ENCODE measurements at places on chromosomes 6 and 20.
A peak's percentile ranks its signal among the peaks of the same experiment; 100 is the strongest.

DNA sequence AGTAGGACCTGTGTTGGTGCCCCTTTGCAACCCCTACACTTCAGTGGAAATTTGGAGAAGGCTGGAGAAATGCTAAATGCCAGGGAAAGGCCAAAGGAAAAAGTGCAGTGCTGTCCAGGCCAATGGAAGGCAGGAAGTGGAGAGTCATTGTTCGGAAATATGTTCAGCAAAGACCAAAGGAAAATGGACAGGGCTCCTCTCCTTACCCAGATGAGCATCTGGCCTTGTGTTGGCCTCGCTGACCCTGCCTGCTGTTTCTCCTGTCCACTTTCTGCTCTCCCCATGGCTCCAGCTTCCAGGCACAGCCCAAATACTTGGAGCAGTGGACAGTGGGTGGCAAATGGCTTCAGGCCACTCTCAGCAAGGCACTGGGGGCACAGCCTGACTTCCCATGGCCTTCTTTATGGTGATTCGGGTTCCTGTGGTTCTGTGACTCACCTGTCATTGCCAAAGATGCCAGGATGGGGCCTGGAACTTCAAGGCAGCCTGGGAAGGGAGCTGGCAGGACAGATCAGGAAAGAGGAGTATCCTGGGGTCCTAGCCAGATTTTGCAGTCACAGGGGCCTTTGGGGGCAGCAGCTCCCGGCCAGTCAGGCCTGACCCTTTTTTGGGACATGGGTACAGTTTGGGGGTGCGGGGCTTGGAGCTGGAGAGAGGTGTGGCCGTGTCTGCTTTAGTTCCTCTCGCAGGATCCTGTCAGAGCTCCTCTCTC, 190.9 kb upstream of the SLC24A3 start:
- DNase-seq, result no peak

DNA sequence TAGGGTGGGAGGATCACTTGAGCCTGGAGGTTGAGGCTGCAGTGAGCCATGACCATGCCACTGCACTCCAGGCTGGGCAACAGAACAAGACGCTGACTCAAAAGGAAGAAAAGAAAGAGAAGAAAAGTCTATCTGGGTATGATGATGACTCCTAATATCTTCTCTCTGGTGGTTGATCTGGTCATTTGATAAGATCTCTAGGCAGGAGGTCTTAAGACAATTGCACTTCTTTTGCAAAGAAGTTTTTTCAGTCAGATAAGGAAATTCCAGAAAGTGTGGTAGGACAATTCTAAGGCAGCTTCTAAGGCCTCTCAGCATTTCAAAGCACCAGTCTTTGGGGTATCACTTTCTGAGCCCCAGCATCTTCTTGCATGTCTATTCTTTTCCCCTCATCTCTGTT, 7.7 kb upstream of the AIF1 start:
- DNase-seq, result no peak

GRCh38 chr6:136439514-136440190, 110.6 kb downstream of the MAP7 start:
- no peak for DNase-seq

DNA sequence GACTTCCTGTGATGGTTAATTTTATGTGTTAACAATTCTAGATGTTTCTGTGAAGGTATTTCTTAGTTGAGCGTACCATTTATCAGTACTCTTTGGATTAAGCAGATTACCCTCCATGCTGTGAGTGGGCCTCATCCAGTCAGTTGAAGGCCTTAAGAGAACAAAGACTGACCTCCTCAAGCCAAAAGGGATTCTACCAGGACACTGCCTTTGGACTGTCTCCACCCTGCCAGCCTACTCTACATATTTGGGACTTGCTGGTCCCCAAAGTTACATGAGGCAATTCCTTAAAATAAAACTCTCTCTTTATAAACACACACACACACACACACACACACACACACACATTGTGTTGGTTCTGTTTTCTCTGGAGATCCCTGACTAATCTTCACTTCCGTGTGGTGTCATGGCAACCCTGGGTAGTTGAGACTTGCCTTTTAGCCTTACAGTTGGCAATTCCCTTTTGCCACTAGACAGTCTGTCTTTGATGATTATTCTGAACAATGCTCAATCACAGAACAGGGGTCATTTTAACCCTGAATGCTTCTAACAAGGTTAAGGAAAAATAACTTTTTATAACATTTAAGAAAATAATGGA, 32.2 kb downstream of the MRAP2 start:
- no peak for DNase-seq

DNA sequence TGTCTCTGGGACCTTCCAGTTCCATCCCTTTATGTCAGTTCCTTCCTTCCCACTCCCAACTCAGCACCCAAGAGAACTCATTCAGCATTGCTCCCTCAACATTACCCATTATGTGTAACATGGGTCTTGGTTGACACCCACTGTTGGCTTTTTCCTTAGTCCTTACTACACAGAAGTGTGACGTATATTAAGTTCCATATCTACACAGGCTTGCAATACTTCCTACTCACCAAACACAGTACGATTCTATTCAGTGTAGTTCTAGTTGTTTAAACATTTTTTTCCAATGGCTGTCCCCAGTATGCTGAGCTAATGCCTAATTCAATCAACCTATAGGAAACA, 37.7 kb downstream of the ARHGAP18 start:
- no peak for DNase-seq

GRCh38 chr6:135183532-135184440, 2.7 kb downstream of the MYB start:
- DNase-seq, result no peak

DNA sequence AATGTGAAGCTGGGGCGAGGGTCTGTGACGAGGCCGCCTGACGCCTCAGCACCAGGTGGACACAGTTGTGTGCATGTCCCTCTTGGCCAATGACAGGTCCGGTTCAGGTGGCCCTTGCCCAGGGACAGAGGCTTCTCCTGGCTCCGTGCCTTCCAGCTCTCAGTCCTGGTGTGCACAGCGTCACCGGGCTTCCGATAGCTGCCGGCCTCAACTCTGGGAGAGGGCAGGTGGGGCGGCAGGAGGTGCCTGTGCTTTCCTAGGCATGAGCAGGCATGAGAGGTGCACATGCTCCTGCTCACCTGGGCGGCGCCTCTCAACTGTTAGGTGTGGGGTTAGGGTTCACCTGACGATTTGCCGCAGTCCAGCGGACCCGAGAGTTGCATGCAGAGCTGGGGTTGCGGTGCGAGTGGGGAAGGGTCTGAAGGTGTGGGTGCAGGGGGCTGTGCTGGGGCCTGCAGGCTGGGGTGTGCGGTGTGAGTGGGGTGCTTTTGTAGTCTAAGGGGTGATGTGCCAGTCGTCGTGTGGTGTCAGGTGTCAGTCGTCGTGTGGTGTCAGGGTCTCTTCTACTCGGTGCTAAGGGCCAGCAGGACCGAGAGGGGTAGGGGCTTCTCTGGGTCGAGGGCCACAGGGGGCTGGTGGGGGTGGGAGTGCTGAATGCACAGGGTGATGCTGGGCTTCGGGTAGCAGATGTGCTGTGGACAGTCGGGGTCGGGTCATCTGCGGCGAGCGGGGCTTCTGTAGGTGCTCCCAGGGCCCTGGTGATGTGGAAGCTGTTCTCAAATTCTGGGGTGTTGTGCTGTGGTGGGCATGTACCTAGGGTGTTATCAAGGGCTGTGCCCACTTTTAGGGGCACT, 3.8 kb upstream of the SOX18 start:
- no peak for DNase-seq

GRCh38 chr20:47572105-47572729, 70.5 kb downstream of the NCOA3 start:
- DNase-seq, result no peak

- DNase-seq, result no peak
These were observed 16.8 kb downstream of the TRIM15 start for GRCh38 chr6:30180145-30180544.

- no peak for DNase-seq
These were observed 148.2 kb upstream of the PMEPA1 start for GRCh38 chr20:57857969-57858368.

DNA sequence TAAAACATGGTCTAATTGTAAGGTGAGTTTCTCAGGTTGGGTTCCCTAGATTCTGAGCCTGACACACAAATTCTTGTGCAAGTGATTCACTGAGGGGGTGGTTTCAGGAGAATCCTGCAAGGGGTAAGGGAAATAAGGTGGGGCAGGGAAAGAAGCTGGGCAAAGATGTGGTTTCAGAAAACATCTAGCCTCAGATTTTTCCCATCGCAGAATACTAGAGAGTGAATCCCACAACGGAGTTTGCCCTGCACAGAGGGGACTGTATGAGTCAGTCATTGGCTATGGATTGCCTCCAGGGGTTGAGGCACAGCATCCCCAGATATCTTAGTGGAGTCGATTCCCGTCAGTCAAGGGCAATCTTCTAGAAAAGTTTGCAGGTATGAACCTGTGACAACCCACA, 65.2 kb downstream of the PRL start:
- DNase-seq, result no peak

- peak; percentile 17 for DNase-seq
These were observed 92.7 kb upstream of the GLP1R start for GRCh38 chr6:38955861-38956260.

GRCh38 chr20:63047267-63047666, 40.5 kb upstream of the BHLHE23 start:
- no peak for DNase-seq

DNA sequence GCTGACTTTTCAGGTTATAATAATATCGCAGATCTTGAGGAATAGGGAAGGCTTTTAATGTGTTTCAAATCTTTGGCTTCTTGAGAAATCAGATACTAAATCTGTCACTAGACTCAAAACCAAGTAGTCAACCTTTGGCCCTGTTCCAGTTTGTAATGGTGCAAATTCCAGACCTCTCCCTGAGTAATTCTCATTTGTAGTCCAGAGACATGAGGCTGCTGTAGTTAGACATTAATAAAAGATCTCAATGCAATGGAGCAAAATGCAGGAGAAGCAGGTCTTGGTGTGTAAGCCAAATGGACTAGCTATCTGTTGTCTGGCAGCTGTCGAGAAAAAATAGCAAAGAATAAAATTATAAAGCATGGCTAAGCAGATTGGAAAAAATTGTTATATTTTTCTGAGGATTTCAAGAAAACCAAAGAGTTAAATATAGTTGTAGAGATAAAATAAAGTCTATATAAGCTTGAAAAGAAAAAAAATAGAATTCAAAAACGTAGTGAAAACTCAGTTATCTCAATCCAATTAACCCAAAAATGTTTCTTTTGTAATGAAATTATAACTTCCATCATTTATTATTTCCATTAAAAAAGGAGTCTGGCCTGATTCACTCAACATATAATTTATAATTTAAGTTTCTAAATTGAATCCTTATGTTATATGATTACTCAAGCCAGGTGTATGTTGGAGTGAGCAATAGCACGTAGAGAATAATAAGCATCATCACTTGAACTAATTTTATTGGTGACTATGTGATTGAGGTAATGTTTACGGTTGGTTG, 161.5 kb upstream of the ADGRB3 start:
- DNase-seq, result no peak

DNA sequence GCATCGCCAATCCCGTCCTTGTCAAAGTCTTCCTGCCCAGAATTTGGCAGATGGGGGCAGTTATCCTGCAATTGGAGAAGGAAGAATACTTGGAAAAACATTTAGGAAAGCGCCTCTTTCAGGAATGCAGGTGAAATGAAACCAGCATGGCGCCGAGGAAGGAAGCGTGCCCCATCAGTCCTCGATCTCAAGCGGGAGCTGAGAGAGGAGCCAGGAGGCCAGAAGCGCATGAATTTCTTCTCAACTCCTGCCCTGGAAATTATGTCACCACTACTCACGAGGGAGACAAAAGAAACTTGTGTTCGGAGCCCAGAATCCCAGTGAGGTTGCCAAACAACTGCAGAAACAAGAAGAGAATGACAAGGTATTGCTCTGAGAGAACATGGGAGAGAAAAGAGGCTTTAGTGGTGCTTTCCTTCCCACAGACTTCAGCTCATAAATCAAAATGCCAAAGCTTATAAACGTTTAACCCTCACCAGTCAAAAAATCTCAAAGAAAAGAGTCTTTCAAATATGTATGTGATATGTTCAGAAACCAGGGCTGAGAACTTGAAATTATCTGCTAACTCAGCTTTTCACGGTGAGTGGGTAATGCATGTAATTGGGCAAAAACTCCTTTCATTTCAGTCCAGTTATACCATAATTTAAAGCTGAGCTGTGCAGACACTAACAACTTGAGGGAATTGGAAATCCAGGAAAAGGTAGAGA, 23.9 kb downstream of the THBS2 start:
- DNase-seq, result no peak

DNA sequence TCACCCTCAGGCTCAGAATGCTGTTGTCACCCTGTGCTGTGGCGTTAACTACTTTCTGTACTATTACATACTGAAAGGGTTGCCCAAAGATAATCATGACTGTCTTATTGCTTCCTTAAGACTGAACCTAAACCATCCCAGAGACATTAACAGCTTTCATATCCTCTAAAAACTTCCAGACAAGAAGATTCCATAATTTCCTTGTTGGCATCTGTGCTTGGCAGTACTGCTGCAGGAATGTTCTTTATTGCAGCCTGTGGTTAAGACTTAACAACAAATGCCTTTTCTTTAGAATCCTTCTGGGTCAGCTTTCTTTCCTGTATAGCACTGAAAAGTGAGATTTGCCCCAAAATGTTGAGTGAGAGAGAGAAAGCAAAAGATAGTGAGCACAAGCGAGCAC, 109.7 kb downstream of the GJA10 start:
- DNase-seq, result no peak

GRCh38 chr6:33683051-33683571, 28.4 kb downstream of the UQCC2 start:
- DNase-seq, result no peak

- DNase-seq, result peak; percentile 54
These were observed 302.5 kb downstream of the DHX35 start for GRCh38 chr20:39264506-39265172.

GRCh38 chr6:43310624-43311023, 2.0 kb upstream of the CRIP3 start:
- no peak for DNase-seq

GRCh38 chr6:132062626-132063025, 111.5 kb upstream of the CCN2 start:
- DNase-seq, result no peak

DNA sequence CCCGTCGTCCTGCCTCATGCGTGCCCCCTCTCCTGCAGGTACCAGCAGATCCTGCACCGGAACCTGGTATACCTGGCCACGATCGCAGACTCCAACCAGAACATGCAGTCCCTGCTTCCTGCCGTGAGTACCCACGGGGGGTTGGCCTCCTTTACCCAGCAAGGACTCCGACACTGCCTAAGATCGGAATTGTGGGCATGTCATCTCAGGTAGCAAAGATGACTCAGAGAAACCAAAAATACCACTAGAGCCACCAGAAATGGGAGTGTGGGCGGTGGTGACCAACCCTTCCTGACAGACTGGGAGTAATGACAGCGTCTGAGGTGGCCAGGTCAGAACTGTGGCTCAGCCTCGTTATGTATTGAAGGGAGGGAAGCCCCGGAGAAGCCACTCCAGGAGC, 16.3 kb downstream of the SS18L1 start:
- no peak for DNase-seq
